CD4-positive, alpha-beta T cell treated with Interleukin-1 beta for 1 hour (primary cell): ENCODE measurements at places on chromosomes 13 and 19.

DNA sequence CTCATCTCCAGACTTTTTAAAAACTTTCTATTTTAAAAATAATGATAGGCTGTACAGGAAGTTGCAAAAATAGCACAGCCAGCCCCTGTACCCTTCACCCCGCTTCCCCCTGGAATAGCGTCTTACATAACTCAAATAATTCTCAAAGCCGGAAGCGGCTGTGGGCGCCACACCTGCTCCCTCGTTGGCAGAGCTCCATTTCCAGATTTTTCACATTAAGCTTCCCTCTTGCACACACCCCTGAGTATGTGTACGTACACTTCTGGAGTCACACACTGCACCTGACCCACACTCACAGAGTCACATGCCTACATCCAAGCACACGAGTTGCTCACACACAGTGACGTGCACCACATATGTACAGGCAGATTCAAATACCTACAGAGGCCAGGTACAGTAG is 24.9 kb upstream of the DPP9 start:
- no peak for DNase-seq

GRCh38 chr19:41928221-41928683 is at the start of gene ERFL:
TSS of gene ERFL (minus strand) at chr19:41928449. CDS start at chr19:41912919, 15,530 bp downstream.
- no peak for DNase-seq

GRCh38 chr13:66560991-66561390 is 669.1 kb downstream of the PCDH9 start:
- DNase-seq, result no peak

DNA sequence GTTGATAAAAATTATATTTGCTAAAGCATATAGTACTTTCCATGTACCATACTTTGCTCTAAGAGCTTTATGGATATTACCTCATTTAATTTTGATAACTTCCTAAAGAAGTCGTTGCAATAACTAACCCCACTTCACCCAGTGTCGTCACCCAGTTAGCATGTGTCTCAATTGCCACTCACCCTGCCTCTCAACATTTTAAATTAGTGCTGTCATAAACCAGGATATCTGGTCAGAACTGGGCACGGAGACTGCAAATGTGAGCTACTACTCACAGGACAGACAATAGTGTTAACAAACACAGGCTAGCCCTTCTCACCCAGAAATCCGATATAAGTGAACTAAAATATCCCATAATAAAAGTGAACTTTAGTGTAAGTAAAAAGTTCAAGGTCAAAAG is 430.6 kb downstream of the KLF12 start:
- DNase-seq, result no peak
